Myocyte (in vitro differentiated cells): ENCODE measurements at places on chromosomes 13 and 19. TPM values are rescaled to one million over a fixed set of nuclear protein-coding genes. Genes with fewer than 3 reads are reported as not detected.

DNA sequence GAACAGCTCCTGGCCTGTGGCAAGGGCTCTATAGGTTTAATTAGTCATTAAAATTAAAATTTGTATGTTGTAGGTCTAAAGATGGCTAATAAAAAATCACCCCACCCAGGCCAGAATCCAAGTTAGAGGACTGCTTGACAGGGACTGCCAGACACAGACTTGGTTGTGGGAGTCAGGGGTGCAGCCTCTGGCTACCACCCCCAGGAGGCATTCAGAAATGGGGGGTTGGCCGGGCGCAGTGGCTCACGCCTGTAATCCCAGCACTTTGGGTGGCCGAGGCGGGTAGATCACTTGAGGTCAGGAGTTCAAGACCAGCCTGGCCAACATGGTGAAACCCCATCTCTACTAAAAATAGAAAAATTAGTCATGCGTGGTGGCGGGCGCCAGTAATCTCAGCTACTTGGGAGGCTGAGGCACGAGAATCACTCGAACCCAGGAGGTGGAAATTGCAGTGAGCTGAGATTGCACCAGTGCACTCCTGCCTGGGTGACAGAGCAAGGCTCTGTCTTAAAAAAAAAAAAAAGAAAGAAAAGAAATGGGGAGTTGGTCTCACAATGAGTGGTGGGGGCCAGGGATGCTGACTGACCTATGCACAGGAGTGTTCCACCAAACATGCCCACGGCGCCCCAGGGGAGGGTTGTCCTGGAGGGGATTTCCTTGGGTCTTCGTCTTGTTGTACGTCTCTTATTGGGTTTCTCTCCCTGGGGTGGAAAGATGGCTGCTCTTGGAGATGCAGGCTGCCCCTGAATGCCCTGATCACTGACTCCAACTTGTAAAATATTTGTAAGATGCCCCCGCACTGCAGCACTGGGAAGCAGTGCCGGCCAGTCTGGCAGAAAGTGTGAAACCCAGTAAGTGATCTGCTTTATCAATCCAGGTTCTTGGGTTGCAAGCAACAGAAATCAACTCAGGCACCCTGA is 68.8 kb downstream of the SIPA1L3 start:
- no peak for DNase-seq

ZNF418 gene
- total RNA-seq = 3.1 and 4.7 TPM in 2 replicates

SLC10A2 gene
- not detected in 2 replicates for total RNA-seq

FFAR3 gene
- total RNA-seq = not detected in 2 replicates

IRF3 gene
- 34.7 and 35.8 TPM in 2 replicates for total RNA-seq

GRCh38 chr19:5578097-5578846 is 10.5 kb upstream of the TINCR start:
- DNase-seq = peak; percentile 49
